ENCODE measurements at places on chromosomes 3 and 15.

- no peak for DNase-seq
Observed at GRCh38 chr3:126057936-126058335, 26.0 kb downstream of the SLC41A3 start.

DNA sequence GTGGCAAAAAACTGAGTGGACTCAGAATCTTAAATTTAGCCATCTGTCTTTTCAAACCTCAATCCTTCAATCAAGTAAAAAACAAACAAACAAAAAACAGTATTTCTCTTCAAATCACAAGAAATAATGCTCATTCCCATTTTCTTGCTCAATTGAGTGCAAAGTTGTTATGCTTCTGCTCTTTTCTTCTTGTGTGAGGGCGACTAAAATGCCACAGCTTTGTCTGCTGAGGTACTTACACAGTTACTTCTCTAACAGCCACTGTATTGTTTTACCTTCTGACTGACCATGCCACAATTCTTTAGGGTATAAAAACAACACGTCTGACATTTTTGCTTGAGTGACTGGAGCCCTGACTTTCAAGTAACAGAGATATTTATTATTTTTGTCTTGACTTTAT is 617.4 kb downstream of the NAALADL2 start:
- no peak for DNase-seq

- DNase-seq, result no peak
Observed at GRCh38 chr3:3984053-3984452, 184.8 kb downstream of the LRRN1 start.

- DNase-seq, result no peak
Observed at GRCh38 chr15:83977992-83978391, 257.6 kb upstream of the GOLGA6L4 start.

GRCh38 chr15:42138411-42138810 is 18.0 kb downstream of the PLA2G4F start:
- DNase-seq, result no peak
